Stimulated activated CD8-positive, alpha-beta memory T cell treated with anti-CD3 and anti-CD28 coated beads, Interleukin-2, amount 100 ng/mL, for 1 hour (primary cell): ENCODE measurements at places on chromosomes 7 and 10.

DNA sequence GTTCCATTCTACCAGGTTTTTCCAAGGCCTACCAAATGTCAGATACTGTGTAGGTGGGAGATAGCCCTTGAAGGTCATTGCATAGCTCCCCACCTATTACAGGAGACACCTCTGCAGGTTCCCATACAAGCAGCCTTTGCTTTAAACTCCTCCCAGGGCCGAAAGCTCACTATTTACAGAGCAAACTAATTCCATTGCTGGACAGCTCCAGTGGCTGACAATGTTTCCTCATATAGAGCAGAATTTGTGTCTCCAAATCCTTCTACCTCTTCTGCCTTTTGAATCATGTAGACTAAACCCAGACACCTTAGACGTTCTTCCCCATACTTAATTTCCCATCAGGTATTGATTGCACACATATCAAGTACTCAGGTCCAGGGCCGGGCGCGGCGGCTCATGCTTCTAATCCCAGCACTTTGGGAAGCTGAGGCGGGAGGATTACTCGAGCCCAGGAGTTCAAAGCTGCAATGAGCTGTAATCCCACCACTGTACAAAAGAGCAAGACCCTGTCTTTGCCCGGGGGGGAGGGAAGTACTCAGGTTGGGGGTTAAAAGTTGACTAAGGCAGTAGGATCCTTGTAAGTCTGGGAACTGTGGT lies 2.1 kb downstream of the CNNM1 start:
- DNase-seq = no peak

DNA sequence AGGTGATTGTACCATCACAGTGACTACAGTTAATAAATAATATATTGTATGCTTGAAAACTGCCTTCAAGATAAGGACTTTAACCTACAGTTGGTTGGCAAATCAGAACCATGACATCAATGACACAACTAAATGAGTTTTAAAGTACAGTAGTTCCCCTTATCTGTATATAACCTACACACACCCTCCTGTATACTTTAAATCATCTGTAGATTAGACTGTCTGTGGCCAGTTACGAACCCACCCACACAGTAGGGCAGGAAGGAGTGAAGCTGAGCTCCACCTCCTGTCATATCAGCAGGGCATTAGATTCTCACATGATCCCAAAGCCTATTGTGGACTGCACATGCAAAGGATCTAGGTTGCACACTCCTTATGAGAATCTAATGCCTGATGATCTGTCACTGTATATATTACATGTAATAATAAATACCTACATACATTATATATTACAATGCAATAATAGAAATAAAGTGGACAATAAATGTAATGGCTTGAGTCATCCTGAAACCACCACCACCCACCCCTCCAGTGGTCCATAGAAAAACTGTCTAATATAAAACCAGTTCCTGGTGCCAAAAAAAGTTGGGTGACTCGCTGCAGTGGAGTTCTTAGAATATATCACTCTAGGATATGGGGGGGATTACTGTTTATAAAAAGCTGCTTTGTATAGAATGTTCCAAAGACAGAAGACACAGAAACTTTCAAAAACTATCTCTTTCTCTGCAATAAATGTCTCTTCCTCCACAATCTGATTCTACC lies 5.6 kb downstream of the TPK1 start:
- no peak for DNase-seq

DNA sequence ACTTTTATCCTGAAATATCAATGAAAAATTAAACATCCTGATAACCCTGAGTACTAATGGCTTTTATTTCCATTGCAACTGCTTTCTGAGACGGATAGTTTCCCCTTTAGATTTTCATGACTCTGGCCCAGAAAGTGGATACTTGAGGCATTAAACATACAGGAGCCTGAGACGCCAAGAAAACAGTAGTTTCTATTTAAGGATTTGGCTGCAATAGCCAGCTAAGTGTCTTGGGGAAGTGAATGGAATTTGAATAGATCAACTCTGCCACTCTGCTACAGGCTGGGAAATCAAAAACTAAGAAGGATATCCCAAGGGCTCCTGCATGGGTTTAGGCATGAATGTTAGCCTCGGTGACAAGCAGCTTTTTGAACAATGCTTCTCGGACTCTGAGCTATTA lies 24.7 kb upstream of the GPAM start:
- no peak for DNase-seq

- DNase-seq = no peak
Observed at GRCh38 chr7:91103363-91103762, 160.9 kb upstream of the FZD1 start.

DNA sequence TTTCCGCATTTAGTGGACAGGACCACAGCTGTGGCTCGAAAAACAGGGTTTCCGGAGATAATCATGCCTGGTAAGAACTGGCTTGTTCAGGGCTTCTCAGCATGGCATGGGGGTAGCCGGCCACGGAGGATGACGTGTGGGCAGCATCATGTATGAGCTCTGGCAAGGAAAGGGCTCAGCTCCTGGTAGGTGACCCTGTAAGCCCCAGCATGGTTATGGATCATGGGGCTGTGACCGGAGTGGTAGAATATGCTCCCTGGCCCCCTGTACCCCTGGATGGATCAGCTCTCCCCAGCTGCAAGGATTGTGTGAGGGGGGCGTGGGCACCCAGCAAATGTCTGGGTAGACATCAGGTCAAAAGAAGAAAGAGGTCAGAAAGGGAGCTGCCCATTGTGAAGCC lies 113.5 kb downstream of the DOCK1 start:
- DNase-seq = no peak

GRCh38 chr7:27130540-27131389 lies at the start of gene HOXA4:
HOXA4 (minus strand) TSS chr7:27130757; CDS start chr7:27130733, 24 bp downstream.
- peak; percentile 45 for DNase-seq

DNA sequence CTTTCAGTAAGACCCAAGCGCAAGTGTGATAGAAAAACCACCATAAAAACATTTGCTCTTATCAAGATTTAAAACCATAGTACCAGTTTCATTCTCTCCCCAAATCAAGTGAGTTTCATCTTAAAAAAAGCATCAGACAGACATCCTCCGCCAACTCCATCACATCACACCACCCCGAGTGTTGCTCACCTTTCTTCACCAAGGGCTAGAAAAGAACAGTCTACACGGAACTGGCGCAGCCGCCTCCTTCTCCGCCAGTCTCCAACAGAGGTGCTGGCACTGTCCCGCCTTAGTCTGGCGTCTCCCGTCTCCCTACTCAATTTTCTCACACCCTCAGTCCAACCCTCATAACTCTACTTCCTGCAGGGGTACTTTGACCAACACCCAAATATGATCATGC lies 46.9 kb upstream of the WIPI2 start:
- no peak for DNase-seq

GRCh38 chr7:1164436-1164835 lies 4.4 kb upstream of the ZFAND2A start:
- DNase-seq = no peak

- DNase-seq = no peak
Observed at GRCh38 chr10:7199152-7199760, 211.6 kb downstream of the SFMBT2 start.

- no peak for DNase-seq
Observed at GRCh38 chr7:84145892-84146291, 48.7 kb downstream of the SEMA3A start.

GRCh38 chr10:124728071-124728829 lies 15.9 kb downstream of the FAM53B start:
- DNase-seq = no peak

DNA sequence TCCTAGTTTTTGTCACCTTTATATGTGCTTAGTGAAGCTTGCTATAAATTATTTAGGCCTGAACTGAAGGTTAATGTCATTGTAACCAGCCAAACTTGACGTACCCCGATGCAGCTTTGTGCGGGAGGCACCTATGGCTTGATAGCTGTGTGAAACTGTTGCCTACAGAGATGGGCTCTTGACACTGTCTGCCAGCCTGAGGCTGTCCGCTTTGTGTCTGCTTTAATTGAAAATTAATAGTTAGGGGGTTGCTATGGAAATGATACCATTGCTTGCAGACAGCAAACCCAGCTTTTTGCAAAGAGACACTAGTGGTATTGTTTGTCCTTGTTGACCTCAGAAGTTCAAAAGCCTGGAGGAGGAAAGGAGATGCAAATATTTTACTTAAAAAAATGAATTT lies 2.1 kb upstream of the FOXP2 start:
- no peak for DNase-seq

DNA sequence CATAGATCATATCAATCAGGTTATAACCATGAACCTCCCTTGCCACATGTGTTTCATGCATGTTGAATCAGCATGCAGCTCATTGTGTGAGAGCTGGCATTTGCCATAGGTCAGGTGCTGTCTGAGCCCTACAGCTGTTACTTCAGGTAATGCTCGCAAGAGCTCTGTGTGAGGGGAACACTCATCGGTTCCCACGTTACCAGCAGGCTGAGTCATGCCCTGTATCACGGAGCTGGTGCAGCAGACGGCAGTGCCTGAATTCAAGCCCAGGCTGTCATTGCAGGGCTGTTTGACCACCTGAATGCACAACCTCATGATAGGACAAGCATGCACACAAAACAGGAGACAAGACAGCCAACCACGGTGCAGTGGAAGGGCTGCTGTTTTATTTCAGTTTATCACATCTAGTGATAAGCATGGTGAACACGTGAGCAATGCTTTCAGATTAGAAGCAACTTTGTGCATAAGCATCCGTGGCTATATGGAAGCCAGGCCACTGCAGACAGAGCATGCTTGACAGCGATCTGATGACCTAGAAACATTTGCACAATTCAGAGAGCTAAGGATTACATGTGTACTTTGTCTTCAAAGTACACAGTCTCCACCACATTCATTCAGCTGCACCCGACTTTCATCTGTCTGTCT lies 56.4 kb upstream of the PFKP start:
- no peak for DNase-seq

- DNase-seq = no peak
Observed at GRCh38 chr10:47144525-47144924, 155.5 kb upstream of the GDF10 start.

DNA sequence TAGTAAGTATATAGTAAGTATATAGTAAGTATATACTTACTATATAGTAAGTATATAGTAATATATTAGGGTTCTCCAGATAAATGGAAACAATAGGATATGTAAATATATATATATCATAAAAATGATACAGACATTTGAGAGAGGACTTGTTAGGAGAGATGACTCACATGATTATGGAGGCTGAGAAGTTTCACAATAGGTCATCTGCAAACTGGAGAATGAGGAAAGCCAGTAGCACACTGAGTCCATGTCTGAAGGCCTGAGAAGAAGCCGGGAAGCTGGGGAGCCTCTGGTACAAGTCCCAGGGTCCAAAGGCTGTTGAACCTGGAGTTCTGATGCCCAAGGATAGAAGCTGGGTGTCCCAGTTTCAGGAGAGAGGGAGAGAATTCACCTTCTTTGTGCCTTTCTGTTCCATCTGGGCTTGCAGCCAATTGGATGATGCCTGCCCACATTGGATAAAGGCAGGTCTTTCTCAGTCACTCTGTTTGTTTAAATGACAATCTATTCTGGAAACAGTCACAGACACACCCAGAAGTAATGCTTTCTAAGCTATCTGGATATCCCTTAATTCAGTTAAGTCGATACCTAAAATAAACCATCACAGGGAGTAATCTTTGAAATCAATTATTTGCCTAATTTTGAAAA lies 205.5 kb upstream of the CDC14C start:
- no peak for DNase-seq

DNA sequence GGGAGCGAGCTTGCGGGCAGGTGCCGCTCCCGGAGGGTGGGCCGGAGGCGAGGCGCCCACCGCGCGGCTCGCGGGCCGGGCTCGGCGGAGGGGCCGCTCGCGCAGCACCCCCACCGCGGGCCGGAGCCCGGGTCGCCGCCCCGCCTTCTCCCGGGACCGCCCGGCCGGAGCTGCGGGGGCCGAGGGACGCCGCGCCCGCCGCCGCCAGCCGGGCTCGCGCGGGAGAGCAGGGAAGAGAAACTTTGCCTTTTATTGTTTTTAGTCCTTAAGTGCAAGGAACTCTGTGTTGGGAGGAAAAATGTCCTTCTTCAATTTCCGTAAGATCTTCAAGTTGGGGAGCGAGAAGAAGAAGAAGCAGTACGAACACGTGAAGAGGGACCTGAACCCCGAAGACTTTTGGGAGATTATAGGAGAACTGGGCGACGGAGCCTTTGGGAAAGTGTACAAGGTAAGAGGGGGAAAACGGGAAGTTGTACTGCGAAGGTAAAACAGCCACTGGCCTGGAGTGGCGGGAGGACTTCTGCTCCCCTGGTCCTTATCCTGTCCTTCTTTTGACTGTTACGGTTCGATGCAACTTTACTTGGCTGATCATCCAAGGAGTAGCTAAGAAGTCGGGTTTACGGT lies 620 bp downstream of the SLK start:
- no peak for DNase-seq

DNA sequence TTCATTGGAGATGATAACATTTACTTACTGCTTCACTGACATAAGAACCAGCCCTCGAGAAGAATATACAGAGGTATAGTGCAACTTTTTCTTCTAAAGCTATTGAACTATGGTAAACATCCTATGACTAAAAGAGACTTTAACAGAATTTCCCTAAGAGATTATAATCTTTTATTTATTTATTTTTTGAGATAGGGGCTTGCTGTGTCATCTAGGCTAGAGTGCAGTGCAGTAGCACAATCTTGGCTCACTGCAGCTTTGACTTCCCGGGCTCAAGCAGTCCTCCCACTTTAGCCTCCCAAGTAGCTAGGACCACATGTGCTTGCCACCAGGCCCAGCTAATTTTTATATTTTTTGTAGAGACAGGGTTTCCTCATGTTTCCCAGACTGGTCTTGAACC lies 258.5 kb upstream of the FERD3L start:
- no peak for DNase-seq

GRCh38 chr10:74049955-74050354 lies 52.0 kb downstream of the VCL start:
- no peak for DNase-seq

DNA sequence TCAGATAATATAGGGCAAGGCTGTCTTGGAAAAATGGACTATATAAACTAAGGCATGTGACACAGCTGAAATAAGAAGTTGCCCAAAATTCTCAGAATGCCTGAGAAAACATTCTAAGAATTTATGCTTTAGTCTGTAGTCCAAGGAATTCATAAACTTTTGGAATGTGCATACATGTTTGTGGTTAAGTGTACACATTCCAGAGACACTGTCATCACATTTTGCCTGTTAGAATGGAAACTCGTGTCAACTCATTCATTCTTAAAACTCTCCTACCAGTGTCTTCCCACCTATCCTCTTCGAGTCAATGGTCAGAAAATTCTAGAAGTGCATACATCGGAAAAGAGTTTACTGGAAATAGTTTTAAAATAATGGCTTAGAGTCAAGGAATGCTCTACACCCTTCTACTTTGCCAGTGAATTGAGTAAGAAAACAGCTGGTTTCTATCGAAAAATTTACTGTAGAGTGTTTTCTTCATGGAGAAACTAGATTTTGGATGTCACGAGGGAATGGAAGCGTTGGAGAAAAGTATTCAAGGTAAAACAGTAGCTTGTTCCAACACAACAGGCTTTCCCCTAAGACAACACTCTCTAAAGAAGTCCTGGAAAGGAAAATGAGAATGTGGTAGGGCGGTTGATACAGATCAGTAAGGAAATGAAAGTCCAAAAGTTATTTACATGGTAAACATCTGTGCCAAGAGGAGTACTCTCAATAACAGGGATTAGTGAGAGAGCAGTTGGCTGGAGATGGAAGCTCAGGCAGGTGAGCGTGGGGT lies 1177.6 kb upstream of the C7orf33 start:
- DNase-seq = no peak
